ENCODE measurements at places on chromosomes 4 and X.

- no peak for DNase-seq
Observed at GRCh38 chr4:169340834-169341233, 70.1 kb upstream of the SH3RF1 start.

DNA sequence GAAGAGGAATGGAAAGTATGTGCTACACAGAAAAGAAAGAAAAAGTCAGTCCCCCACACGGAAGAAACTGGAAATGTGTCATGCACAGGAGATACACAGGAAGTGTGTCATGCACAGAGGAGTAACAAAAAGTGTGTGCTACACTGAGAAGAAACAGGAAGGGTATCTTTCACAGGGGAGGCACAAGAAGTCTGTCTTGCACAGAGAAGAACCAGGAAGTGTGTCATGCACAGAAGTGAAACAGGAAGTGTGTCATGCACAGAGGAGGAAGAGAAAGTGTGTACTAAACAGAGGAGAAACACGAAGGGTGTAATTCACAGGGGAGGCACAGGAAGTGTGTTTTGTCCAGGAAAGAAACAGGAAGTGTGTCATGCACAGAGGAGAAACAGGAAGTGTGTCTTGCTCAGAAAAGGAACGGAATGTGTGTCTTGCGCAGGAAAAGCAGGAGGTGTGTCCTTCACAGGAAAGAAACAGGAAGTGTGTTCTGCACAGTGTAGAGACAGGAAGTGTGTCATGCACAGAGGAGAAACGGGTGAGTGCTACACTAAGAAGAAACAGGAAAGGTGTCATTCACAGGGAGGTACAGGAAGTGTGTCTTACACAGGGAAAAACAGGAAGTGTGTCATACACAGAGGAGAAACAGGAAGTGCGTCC, 527.2 kb upstream of the PRKX start:
- DNase-seq: peak; percentile 5

- DNase-seq: no peak
Observed at GRCh38 chr4:128166982-128167381, 105.9 kb downstream of the LARP1B start.

GRCh38 chrX:49976682-49977197, 54.3 kb downstream of the CLCN5 start:
- DNase-seq: no peak

DNA sequence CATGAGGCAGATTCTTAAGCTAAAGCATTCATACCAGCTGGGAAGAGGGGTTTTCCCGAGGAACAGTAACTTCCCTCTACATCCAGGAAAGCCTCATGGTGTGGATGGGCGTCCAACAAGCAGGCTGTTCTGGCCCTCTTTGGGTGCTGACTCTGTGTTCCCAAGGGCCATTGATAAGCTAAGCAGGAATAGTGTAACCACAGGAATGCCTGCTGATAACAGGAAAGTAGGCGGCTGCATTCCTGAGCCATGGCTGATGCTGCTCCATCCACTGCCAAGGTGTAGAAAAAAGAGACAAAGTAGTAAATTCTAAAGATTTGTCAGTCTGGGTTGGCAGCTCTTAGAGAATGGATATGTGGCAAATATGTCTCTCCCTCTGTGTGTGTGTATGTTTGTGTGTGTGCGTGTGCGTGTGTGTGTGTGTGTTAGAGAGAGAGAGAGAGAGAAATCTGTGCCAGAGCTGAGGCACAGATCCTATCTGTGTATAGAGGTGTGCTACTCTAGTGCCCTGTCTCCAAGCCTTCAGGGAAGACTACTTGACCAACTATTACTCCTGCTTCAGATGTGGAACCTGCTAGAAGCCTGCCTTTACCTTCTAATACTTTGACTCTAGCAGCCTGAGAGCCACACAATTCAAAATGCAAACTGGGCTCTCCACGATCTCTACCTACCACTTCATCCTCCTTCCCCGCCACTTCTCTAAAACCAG, 353.1 kb upstream of the NR3C2 start:
- DNase-seq: no peak

DNA sequence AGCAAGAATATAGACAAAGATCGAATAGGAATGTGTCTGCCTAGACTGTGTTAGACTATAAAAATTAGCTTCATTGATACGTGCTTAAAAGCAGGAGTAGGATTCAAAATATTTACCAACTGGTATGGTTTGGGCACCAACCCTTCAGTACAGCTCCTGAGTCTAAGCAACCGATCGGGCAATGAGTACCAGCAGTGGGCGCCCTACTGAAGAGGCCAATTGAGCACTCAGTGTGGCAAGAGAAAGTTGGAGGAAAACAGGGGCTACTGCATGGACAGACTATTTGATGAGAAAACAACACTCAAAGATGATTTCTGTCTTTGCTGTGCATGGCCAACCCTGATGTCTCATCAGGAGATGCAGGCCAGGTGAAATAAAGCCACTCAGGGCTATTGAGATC, 176.0 kb upstream of the NWD2 start:
- DNase-seq: peak; percentile 5

- DNase-seq: no peak
Observed at GRCh38 chrX:154731184-154731583, 19.7 kb downstream of the GAB3 start.

DNA sequence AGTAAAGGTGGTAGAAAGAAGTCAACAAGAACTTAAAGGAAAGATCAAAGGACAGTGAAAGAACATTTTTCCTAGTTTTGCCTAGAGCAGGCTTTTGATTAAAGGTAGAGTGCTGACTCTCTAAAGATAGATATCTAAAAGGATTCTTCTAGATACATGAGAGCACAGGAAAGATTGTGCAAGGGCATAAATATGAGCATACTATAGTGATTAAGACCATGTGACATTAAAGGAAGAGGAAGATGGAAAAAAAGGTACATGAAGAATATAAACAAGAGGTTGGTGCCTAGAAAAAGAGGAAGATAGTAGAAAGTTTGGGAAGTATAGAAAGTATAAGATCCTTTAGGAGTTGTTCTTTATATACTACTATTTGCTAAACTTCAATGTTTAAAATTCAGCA, 26.1 kb upstream of the TET2 start:
- peak; percentile 42 for DNase-seq

- no peak for DNase-seq
Observed at GRCh38 chr4:109497511-109497910, 62.5 kb upstream of the MCUB start.

GRCh38 chr4:112550728-112551127, 34.7 kb upstream of the NEUROG2 start:
- peak; percentile 36 for DNase-seq

DNA sequence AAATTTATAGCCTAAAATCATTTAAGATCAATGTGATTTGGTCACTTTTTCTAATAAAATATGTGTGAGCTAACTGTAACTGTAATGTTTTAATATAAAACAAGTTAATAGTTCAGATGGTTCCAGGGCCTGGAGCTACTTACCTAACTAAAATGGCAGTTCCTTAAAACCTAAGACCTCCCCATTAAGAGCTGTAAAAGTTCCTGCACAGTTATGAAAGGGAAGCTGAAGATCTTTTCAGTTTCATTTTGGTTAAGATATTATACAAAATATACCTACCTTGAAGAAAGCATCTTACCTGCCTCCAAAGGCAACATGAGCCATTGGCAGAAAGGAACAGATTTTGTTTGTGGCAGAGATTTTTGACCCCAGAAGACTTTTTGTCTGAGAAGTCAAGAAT, 30.1 kb downstream of the HPF1 start:
- no peak for DNase-seq

- DNase-seq: no peak
Observed at GRCh38 chr4:175891851-175892250, 79.8 kb upstream of the GPM6A start.
